ENCODE measurements at places on chromosomes 16 and 17.
A peak's percentile ranks its signal among the peaks of the same experiment; 100 is the strongest.

GRCh38 chr17:13593021-13593751 is 8.5 kb downstream of the HS3ST3A1 start:
- DNase-seq: no peak

- DNase-seq: no peak
These were observed 110.2 kb downstream of the C16orf78 start for GRCh38 chr16:49483651-49484450.

GRCh38 chr16:84766978-84767773 is 52.6 kb upstream of the CRISPLD2 start:
- no peak for DNase-seq

- DNase-seq: no peak
These were observed 12.3 kb downstream of the RAI1 start for GRCh38 chr17:17693253-17694168.

DNA sequence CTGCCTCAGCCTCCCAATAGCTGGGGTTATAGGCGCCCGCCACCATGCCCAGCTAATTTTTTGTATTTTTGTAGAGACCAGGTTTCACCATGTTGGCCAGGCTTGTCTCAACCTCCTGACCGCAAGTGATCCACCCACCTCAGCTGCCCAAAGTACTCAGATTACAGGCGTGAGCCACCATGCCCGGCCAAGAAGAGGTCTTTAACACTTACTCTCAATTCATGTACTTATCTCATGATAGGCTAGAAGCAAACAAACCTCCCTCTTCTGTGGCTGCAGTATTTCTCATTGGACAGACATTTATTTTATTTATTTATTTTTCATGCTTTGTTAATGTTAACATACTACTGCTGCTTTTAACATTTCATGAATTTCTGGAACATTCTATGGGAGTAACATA is 7.0 kb upstream of the NT5C start:
- no peak for DNase-seq

DNA sequence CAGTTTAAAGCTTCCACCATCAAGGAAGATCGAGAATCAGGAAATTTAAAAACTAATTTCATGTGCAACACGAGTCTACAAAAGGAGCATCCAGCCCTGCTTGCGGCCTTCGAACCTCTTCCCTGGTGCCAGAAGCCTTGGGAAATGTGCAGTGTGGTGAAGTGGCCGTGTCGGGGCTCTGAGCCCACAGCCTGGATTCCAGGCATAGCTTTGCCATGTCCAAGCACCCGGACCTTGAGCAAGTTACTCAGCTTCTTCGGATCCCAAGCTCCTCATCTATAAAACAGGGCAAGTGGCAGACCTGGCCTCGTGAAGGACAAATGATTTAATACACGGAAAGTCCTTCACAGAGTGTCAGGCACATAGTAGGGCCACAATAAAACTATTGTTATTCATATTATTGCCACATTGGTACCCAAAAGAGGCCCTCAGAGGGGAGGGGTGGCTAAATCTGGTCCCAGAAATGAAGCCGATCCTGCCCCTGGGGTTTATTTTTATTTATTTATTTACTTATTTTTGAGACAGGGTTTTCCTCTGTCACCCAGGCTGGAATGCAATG is 34.8 kb downstream of the COTL1 start:
- DNase-seq: peak; percentile 42

DNA sequence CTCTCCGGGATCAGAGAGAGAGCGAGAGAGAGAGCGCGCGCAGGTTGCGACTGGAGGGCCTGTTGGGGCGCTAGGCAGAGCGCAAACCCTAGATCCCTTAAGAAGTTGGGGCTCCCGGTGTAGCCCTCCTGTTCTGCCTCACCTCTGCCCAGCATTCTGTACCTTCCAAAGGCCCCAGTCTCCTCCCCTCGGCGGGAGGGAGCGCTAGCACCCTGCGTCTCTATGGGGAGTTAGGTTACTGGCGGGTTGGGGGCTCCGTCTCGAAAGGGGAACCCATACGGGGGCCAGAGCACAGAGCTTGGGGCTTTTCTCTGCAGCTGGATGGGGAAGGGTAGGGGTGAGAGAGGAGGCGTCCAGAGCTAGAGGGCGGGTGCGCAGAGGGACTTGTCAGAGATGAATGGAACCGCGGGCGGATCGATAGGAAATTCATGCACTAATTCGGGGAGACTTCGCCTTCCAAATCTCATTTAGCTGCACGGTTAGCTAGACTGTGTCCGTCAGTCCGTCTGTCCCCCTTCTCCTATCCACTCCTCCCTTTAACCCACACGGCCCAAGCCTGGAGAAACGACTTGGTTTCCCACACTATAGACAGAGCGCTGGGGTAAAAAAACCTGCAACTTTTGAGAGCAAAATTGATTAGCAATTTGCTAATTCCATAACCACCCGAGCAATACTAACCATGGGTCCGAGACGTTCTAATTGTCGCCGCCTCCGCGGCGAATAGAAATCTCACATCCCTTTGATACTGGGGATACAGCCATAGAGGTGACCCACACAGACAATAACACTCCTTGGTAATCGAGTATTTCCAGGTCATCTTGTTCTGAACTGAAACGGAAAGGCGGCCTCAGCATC is 693 bp upstream of the HOXB4 start:
- no peak for DNase-seq

DNA sequence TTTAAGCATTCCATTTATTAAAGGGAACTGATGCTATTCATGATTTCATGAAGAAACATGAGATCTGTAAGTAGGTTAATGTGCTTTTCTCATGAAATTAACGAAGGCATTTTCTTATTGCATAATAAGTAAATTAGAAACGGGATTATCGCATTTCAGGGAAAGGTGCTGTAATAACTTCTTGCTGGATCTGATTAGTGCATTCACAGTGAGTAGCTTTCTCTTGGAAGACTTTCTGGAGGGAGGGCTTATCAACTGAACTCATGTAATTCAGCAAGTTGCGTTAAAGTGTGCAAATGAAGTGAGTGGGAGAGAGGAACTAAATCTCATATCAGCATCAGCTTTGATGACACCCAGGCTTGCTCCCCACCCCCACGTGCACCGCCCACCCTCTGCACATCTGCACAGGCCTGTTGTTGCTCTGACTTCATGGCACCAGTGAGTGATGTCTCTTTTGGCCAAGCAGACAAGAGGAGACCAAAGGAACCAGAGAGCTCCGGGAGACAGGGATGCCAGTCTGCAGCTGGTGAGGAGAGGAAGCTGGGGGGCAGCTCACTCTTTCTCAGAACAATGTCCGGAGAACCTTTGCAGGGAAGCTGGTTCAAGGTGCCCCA is 26.3 kb upstream of the GAS7 start:
- DNase-seq: no peak

GRCh38 chr16:67940446-67941089 is 3.4 kb downstream of the LCAT start:
- no peak for DNase-seq

GRCh38 chr17:81231121-81231645 is 7.7 kb downstream of the TEPSIN start:
- DNase-seq: no peak

- no peak for DNase-seq
These were observed 44.3 kb downstream of the SPECC1 start for GRCh38 chr17:20053361-20053964.

- no peak for DNase-seq
These were observed 168.4 kb upstream of the WSCD1 start for GRCh38 chr17:5901731-5902130.

DNA sequence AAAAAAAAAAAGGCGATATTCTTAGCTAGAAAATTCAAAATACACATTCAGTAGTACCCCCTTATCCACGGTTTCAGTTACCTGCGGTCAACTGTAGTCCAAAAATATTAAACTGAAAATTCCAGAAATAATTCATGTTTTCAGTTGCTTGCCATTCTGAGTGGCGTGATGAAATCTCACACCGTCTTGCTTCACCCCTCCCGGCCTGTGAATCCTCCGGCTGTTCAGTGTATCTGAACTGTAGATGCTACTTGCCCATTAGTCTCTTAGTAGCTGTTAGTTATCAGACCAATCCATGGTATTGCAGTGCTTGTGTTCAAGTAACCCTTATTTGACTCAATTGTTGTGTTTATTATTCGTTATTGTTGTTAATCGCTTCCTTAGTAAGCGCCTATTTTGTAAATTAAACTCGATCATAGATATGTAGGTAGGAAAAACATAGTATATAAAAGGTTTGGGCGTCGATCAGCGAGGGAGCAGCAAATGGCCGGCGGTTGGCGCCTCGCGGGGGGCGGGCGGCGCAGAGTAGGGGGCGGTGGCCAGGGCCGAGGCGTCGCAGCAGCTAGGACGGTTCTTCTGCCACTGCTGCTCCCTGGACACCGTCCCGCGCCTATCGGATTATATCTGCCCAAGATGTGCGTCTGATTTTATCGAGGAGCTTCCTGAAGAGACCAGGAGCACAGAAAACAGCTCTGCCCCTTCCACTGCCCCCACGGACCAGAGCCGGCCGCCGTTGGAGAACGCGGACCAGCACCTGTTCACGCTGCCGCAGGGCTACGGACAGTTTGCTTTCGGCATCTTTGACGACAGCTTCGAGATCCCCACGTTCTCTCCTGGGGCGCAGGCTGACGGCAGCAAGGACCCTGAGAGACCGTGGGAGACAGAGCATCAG is 39.8 kb upstream of the AKAP1 start:
- DNase-seq: no peak

DNA sequence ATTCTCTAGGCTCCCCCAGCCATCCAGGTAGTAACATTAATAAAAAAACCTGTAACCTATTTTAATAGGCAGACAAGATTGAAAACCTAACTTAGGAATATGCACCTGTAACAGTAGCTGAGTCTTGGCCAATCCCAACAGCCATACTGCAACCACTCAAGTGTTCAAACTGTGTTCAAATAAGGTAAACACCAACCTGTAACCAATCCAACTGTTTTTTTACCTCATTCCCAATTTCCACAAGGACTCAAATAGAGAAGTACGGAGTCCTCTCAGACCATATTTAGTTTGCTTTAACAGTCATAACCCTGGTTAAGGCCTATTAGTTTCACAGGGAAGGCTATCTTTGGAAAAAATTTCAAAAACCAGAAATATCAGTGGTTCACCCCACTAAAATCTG is 40.4 kb upstream of the NOS2 start:
- no peak for DNase-seq

- no peak for DNase-seq
These were observed 24.8 kb downstream of the RPGRIP1L start for GRCh38 chr16:53678756-53679343.

- DNase-seq: no peak
These were observed 14.6 kb downstream of the RND2 start for GRCh38 chr17:43039646-43040045.

All from cardiac fibroblast (primary cell).